MV-4-11 (cell line): ENCODE measurements at places on chromosomes 7 and 10.

DNA sequence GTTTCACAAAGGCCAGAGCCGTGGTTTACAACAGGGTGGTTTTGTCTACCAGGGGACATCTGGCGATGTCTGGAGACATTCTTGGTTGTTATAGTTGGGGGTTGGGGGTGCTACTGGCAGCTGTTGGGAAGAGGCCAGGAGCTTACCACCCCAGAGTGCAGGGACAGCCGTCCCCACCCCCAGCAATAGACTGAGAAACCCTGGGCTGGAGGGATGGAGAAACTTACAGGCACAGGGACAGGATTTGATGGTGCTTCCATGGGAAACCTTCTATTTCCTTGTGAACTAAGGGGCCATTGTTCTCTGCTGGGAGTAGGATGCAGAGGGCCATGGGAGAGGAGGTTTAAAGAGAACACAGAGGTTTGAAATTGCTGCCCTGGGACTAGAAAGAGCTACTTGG, 10.9 kb downstream of the ADCK2 start:
- DNase-seq, result no peak

DNA sequence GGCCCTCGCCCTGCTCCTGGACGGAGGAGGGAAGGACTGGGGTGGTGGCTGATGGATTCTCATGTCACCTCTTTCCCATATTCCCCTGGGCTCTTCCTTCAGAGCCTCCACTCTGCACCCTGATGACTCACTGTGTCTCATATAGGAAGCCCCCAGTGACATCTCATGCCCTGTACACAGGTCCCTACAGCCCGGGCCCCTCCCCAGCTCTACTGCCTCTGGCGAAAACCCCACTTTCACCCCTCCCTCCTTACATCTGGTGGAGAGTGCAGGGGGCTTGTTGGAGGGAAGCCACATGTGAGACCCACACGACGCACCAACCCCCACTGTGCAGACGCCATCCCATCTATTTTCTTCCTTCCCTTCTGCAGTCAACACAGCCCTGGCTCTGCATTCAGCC, 72.8 kb upstream of the ZNF479 start:
- DNase-seq, result no peak

GRCh38 chr10:6416892-6417512, 163.1 kb downstream of the PRKCQ start:
- DNase-seq, result peak; percentile 47

GRCh38 chr7:71627651-71628050, 495.7 kb downstream of the GALNT17 start:
- DNase-seq, result no peak

- DNase-seq, result no peak
These were observed 191.4 kb downstream of the FAM107B start for GRCh38 chr10:14583252-14583651.

GRCh38 chr7:121744877-121745276, 128.1 kb upstream of the PTPRZ1 start:
- DNase-seq, result no peak

GRCh38 chr7:85215098-85215497, 28.2 kb upstream of the SEMA3D start:
- DNase-seq, result no peak

- DNase-seq, result peak; percentile 29
These were observed 73.3 kb downstream of the ARID5B start for GRCh38 chr10:61974601-61975390.

GRCh38 chr10:125092564-125093031, 67.8 kb downstream of the CTBP2 start:
- DNase-seq, result no peak

- no peak for DNase-seq
These were observed 11.6 kb downstream of the GATA3 start for GRCh38 chr10:8066124-8066523.

DNA sequence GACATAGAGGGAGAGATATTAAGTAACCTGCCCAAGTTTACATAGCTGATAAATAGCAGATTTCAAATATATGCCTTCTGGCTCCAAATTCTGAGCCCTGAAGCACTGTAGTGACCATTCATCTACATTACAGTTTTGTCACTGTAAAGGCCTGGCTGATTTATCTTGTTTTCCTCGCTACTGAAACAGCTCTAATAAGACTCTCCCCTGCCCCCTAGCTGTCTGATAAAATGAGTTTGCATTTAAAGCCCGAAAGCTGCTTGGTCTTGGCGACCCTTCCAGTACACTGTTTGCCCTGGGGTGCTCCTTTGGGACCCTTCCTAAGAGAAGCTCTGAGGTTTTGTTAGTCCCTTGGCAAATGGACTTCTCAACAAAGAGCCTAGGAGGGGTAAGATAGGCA, 59.7 kb upstream of the RAB11FIP2 start:
- DNase-seq, result no peak

DNA sequence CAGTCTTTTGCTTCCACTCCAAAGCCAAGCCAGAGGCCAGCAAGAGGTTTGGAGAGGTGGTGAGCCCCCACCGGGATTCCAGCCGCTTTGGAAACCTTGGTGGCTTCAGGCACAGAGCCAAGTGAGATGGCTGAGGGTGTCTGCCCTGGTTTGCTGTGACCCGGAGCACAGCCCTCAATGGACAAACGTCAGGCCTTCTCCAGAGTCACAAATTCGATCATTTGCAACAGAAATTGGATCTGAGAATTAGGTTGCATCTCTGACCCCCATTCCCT, 885 bp upstream of the NKX1-2 start:
- DNase-seq, result no peak

- peak; percentile 13 for DNase-seq
These were observed 27.2 kb downstream of the NUDCD3 start for GRCh38 chr7:44463169-44463808.

DNA sequence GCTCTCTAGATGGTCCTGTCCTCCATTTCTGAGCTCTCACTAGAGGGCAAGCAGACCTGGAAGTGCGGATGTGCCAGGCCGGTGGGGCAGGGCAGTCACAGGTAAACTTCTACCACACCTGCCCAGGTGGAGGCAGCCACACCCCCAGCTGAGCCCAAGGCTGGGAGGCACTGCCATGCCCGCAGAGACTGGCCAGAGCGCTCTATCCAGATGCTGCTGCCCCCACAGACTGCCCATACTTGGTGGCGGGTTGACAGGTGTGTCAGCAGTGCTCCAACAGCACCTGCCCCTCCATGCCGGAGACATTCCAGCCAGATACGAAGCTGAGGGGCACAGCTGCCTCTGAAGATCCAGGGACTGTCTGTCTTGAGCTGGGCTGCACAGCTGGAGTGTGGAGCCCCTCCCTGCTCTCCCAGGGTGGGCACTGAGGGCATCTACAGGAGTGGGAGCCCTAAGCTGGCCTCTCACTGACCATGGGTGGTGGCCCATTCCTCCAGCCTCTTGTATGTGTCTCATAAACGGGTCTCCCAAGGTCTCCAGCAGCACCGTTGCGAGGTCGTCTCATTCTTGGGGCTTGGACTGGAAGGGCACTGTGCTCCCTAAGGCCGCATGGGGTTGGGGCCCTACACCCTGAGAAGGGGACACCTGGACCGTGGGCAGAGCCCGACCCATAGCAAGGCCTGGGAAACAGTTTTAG, 38.2 kb upstream of the PPIF start:
- no peak for DNase-seq

DNA sequence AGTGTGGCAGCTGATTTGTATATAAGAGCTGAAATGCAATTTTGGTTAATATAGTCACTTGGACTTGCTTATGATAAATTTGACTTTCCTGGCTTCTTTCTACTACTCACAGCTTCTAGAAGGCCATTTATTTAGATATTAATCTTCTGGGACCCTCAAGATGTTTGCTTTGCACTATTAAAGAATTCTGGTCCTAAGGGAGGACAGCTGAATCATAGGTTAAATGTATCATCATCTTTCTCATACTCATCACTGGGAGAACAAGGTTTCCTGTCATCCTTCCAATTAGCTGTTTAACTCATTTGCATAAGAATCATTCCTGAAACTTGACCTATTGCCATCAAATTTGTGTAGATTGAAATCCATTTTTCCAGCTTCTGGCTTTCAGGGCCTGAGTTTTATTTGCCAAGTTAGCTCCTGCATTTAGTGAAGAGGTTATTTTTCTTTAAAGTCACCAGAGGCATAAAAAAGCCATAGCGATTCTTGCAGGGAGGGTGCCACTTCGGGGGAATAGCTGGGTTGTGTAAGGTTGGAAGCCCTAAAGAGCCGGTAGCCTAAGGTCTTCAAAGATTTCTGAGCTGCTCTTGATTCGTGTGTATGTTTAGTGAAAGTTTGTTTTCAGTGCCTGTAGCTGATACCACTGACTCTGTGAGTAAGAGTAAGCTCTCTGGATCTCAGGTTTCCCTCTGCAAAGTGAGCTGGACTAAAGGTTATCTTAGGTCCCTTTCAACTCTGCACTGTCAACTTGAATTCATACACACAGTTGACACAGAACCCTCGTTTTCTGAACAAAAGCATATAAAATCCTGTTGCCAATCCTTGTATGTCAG, 4.3 kb downstream of the MAP3K8 start:
- DNase-seq, result no peak

DNA sequence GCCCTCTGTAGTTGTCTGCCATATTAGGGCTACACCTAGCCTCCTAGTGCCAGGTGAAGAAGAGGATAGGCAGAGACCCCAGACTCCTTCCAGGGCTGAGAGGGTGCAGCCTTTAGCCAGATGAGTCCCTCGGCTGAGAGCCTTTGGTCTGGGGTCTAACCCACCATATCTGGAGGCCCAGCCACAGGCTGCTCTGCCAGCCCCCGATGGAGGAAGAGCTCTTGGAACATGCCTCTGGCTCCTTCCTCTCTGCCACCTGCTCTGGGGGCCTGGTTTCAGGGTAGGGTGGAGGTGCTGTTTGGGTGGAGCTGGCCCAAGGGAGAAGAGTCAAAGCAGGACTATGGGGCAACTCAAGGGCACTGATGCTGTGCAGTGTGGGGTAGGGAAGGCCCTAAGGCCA, 1.4 kb downstream of the LRRC18 start:
- no peak for DNase-seq

- DNase-seq, result no peak
These were observed 17.3 kb downstream of the ABCB4 start for GRCh38 chr7:87458148-87458547.

DNA sequence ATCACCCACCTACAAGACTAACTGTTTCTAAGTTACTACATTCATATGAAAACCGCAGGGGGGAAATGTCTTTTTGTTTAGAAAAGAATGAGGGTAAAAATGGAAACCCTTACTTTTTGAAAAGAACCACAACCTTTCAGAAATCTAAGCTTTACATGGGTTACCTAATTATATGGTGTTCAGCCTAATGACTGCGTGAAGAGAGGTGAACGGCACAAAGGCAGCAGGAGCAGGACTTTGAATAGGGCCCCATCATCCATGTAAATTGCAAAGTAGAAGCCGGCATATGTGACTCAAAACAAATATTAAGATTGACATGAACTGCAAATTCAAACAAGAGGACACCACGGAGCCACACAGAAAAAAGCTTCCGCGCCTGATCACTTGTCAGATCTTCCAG, 25.1 kb downstream of the NEBL start:
- DNase-seq, result no peak

DNA sequence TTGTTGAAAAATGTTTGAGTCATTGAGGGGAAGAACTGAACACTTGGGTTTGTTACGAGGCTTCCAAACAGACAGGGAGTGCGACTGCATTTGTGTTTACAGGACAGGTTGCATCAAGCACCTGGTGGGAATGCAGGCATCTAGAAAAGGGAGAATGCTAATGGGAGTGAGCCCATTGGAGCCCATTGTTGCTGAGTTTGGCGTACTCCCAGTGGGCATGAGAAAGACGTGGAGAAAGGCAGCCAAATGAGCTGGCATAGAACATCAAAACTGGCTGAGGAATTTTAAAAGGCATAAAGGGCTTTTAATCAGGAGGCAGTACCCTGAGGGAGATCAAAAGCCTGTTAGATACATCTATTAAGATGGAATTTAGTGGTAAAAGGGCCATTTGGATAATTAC, 171.6 kb upstream of the NPSR1 start:
- DNase-seq, result no peak

GRCh38 chr7:44460325-44460724, 30.1 kb downstream of the NUDCD3 start:
- DNase-seq, result peak; percentile 81

- DNase-seq, result no peak
These were observed 134.3 kb downstream of the TAX1BP1 start for GRCh38 chr7:27873981-27874957.

GRCh38 chr7:32536585-32536984, 41.3 kb downstream of the AVL9 start:
- no peak for DNase-seq

GRCh38 chr10:71582019-71582418, 137.6 kb downstream of the C10orf105 start:
- DNase-seq, result peak; percentile 5

GRCh38 chr7:81161451-81162075, 242.7 kb upstream of the SEMA3C start:
- DNase-seq, result peak; percentile 66

DNA sequence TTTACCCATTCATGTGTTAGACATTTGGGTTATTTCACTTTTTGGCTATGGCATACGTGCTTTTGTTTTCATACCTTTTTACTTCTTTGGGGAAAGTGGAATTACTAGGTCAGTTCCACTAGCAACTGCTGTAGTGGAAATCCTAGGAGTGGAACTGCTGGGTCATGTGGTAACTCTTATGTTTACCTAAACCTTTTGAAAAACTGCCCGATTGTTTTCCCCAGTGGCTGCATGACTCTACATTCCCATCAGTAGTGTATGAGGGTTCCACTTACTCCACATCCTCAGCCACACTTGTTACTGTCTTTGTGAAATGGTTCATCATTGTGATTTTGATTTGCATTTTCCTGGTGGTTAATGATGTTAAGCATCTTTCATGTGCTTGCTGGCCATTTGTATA, 82.3 kb downstream of the TAX1BP1 start:
- DNase-seq, result no peak

GRCh38 chr10:132332433-132332754, 401 bp downstream of the LRRC27 start:
- peak; percentile 88 for DNase-seq

- no peak for DNase-seq
These were observed 51.5 kb upstream of the OSBPL3 start for GRCh38 chr7:25031432-25031831.

- DNase-seq, result no peak
These were observed 293.6 kb upstream of the ZNF32 start for GRCh38 chr10:43942096-43942850.

DNA sequence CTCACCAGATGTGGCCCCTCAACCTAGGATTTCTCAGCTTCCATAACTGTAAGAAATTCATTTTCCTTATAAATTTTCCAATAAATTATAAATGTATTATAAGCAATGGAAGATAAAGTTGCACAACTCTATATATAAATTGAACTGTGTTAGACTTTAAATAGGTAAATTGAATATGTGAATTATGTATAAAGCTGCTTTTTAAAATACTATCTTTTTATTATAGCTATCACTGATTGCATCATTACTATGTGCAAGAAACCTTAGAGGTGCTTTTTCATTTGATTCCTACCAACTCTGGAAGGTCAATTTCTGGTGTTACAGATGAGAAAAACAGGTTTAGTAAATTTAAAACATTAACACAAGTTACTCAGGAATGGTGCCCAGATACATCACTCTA, 8.4 kb downstream of the MTERF1 start:
- DNase-seq, result no peak

- no peak for DNase-seq
These were observed 57.1 kb downstream of the ABCB1 start for GRCh38 chr7:87543623-87544022.

GRCh38 chr7:7117935-7118586, 64.3 kb upstream of the C1GALT1 start:
- DNase-seq, result no peak

- DNase-seq, result no peak
These were observed 33.5 kb downstream of the ZNF800 start for GRCh38 chr7:127359011-127359410.
